ENCODE measurements at places on chromosomes 7 and 10.

- peak; percentile 59 for DNase-seq
These were observed 23.4 kb downstream of the ATOH7 start for GRCh38 chr10:68208424-68209042.

DNA sequence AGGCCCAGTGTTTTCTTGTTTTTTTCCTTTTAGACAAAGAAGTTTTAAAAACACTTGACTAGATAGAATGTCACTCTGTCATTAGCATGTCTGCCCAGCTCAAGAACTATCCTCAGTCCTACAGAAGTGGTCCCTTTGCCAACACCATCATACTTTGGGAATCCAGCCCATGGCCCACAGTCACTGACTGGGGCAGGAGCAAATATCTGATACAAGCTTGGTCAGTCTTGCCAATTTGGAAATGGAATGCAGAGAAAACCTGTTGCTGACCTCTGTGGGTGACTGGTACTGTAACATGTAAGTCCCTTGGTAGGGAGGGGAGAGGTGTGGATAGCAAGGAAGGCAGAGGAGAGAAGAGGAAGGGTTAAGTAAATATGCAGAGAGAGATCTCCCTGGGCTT is 47.8 kb downstream of the IPMK start:
- DNase-seq, result no peak

- DNase-seq, result no peak
These were observed 975.2 kb upstream of the GHITM start for GRCh38 chr10:83164156-83164555.

GRCh38 chr7:11748884-11749283 is 83.1 kb downstream of the THSD7A start:
- no peak for DNase-seq

GRCh38 chr10:8088504-8088903 is 34.0 kb downstream of the GATA3 start:
- peak; percentile 45 for DNase-seq

GRCh38 chr10:53990799-53991238 is 810.2 kb downstream of the PCDH15 start:
- DNase-seq, result no peak

- DNase-seq, result no peak
These were observed 255.3 kb downstream of the ELFN1 start for GRCh38 chr7:1925349-1925748.

DNA sequence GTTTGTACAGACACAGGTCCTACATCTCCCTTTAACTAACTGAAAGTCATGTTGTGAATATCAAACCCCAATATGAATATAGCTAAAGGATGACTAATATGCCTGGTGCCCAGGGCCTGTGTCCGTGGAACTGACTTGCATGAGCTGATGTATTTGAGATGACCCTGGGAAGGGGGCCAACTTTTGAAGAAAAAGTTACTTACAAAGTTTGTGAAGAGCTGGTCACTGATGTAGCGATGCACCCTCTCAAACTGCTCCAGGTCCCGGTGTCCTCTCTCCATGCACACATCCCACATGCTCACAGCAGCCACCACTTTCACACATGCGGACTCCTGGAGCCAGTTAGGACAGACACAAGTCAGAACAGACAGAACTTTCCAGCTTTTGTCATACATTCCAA is 106.2 kb downstream of the ABCC2 start:
- no peak for DNase-seq

GRCh38 chr7:1227814-1228544 is 4.7 kb upstream of the UNCX start:
- DNase-seq, result no peak

- DNase-seq, result peak; percentile 51
These were observed 97.9 kb upstream of the IKZF1 start for GRCh38 chr7:50206453-50207250.

DNA sequence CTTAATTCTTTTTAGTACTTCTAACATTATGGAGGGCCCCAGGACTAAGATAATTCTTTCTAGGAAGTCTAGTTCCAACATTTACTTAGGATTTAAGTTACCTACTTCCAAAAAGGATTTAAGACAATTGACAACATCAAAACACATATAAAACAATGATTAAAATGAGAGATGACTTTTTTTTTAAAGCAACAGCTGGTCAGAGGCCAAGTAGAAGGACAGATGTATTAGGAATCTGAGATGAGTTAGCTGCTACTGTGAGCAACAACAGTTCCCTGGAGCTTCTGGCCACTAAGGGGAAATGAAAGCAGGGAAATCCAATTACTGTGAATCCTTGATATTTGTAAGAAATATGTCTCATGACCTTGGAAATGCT is 222.3 kb downstream of the PHTF2 start:
- peak; percentile 25 for DNase-seq

- DNase-seq, result no peak
These were observed 2.3 kb upstream of the SEMA3C start for GRCh38 chr7:80921130-80921529.
